Inflammatory macrophage treated with lipopolysaccharide for 4 hours (primary cell): ENCODE measurements at places on chromosomes 3 and 15.
A peak's percentile ranks its signal among the peaks of the same experiment; 100 is the strongest.

GRCh38 chr3:110165753-110166152, 828.4 kb upstream of the DPPA4 start:
- DNase-seq, result no peak

GRCh38 chr3:128416578-128417211, 50.0 kb downstream of the DNAJB8 start:
- DNase-seq, result peak; percentile 62

GRCh38 chr15:69125236-69125635, 35.2 kb upstream of the GLCE start:
- DNase-seq, result no peak

DNA sequence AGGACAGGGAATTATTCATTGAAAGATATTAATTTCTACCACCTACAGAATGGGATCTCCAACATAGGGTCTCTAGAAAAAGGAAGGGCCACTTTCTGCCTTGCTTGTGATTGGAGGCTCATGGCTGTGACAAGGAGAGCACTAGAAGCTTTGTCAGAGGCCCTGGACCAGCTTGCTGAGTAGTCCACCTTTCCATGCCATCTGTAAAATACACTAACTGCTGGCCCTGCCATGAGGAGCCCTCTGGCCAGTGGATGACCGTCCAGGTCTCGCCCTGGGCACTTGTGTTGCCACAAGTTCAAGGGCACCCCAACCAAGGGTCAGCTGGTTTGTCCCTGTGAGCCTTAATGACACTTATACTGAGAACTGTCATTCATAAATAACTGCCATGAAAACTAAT, 1.6 kb upstream of the SYNM start:
- no peak for DNase-seq

DNA sequence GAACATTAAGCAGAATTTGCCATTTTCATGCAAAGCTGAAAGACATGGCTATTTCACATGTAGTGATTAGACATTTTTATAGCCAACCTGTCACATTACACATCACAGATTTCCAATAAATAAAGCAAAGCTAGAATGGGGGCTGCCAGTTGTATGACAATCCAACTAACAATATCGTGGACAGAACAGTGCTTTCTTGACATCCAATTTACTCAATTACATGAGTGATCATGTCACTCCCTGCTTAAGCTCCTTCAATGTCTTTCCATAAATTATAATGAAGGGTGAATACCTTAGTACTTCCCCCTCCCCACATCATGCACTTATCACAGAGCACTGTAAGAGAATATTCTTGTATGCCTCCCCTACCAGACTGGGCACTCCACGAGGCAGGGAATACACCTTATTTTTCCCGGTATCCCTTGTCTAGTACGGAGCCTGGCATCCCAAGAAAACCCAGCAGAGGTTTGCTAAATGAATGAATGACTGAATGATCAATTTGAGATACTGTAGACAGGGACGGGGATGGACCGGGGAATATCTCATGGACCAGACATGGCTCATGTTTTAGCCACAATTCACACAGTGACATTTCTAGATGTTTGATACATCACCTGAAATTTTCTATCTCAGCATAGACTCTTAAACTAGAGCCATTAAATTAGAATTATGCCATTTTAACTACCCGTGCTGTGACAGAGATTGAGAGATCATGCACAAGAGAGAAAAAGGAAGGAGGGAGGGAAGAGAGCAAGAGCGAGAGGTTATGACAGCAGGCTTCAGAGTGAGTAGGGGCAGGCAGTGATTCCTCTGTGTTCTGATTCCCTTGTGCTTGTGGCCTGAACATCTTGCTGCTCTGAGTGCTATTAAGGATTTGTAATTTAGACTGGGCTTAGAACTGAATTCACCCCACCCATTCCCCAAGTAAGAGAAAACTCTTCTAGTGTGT, 77.7 kb downstream of the EPHB1 start:
- DNase-seq, result no peak

GRCh38 chr3:23758253-23758838, 47.4 kb upstream of the UBE2E1 start:
- no peak for DNase-seq

DNA sequence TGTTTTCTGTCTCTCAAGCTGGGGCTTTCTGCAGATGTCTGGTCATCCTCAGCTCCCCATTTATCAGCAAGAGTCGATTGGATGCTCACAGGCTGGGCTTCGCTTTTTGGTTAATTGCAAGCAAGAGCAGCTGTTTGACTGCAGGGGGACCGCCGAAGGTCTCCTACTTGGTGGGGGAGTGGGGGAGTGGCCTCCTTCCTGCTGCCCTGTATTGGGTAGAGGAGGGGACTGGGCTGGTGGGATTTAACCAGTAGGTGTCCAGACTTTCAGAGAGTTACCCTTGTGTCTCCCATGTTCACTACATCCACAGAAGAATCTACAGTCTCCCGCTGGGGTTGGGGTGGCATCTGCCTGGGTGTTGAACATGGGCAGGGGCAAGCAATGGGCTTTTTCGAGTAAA, 78.7 kb downstream of the PLXNA1 start:
- no peak for DNase-seq

DNA sequence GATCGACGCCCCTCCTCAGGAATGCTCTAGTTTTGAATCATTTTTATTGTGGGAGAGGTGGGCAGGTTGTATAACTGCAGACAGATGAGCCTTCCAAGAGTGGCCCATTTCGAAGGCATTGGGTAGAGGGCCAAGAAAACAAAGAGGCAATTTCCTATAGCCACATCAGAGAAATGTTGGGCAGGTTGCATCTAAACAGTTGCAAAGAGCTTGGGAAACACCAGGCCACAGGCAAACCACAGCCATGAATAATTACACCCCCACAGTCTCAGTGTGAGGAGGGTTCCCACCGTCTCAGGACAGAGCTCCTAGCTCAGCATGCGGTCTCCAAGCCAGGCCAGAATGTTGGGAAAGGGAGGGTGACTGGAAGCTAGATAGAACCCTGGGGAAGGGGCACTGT, 257.3 kb downstream of the ABHD5 start:
- peak; percentile 11 for DNase-seq

- DNase-seq, result peak; percentile 46
Measured at GRCh38 chr3:194910414-194910984, 224.8 kb downstream of the FAM43A start.

DNA sequence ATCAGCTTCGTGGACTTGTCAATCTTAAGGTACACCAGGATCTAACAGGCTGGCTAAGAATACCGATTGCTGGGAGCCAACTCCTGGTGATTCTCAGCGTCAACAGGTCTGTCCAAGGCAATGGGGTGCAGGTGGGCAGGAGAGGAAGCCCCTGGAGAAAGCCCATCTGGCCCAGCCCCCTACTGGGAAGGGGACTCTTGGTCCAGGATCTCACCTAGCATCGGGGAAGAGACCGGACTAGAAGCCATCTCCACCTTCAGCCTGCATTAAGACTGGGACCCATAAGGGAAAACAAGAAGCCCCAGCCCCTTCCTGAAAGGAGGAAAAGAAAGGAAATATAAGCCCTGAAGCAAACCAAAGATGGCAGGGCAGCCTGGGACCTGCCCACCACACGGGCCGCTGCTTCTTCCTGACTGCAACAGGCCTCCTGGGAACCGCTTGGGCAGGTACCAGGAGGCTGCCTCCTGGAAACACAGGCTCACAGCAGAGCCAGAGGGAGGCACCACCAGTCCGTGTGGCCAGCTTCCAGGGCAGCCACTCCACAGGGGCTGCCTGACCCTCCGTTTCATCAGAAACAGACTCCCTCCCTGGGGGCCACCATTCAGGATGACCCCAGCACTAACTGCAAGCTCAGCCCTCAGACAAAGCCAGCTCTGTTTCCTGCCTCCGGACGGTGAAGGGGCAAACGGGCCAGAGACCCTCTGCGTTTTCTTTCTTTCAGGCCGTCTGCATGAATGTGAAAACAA, 100.2 kb downstream of the LRIG1 start:
- no peak for DNase-seq

DNA sequence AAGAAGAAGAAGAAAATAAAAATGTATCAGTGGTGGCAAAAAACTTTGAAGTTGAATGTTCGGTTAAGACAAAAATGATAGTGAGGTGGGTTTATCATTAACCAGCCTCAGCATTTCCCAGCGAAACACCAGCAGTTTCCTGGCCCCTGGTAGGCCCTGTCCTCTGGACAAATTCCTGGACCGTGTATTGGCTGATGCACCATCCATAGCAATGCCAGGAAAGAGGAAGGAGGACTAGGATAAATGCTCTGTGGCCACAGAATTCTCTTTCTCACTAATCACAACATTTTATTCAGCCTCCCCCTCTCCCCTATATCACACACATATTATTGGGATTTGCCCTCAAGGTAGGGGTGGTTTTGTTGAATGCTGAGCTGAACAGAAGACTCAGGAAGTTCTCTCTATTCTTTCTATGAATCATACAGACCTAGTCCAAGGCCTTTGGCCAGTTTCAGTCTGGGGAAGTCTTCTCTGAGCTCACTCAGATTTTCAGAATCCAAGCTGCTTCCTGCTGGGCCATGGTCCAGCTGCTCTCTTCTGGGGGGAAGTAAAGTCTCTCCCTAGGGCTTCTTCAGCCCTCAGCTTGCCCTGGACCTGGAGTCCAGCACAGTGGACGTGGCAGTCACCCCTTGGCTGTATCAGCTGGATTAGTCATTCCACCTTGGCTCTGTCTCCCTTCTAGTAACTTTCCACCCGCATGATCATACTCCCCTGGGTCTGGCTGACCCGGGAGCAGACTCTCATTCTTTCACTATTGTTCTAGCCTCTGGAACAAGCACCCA, 27.6 kb downstream of the SLC28A1 start:
- peak; percentile 12 for DNase-seq

GRCh38 chr3:171574556-171575240, 114.5 kb upstream of the TNIK start:
- no peak for DNase-seq

GRCh38 chr15:77505556-77505955, 84.9 kb downstream of the HMG20A start:
- no peak for DNase-seq

DNA sequence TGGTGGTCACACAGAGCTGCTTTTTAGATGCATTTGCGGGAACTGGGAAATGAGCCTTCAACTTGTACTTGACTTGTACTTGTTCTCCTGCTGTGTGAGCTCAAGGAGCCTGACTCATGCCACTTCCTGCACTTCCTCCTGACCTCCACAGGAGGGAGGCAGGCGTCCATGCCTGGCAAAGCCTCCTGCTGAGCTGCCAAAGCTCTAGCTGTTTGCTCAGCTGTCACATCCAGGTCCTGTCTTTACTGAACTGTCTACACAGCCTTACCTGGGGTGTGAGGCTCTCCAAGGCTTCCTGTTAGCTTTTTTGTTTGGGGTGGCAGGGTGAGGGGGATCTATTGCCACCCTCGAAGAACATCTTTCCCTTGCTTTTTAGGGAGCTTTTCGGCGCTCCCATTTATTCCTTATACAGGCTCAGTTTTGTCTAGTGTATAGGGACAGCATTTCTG, 6.4 kb downstream of the THPO start:
- peak; percentile 81 for DNase-seq

- no peak for DNase-seq
Measured at GRCh38 chr3:42120866-42121265, 29.7 kb downstream of the TRAK1 start.

- no peak for DNase-seq
Measured at GRCh38 chr3:174100744-174101143, 703.2 kb downstream of the NLGN1 start.

- no peak for DNase-seq
Measured at GRCh38 chr3:58000306-58001085, 7.7 kb upstream of the FLNB start.

GRCh38 chr15:73282567-73283365, 86.0 kb downstream of the HCN4 start:
- no peak for DNase-seq

- DNase-seq, result no peak
Measured at GRCh38 chr15:85934691-85935090, 140.0 kb upstream of the KLHL25 start.

GRCh38 chr3:14523792-14524191, 16.4 kb downstream of the GRIP2 start:
- no peak for DNase-seq

GRCh38 chr15:94164202-94164807, 67.1 kb upstream of the MCTP2 start:
- DNase-seq, result peak; percentile 70

GRCh38 chr3:143657391-143657790, 190.9 kb downstream of the SLC9A9 start:
- DNase-seq, result no peak

- no peak for DNase-seq
Measured at GRCh38 chr3:151740581-151740980, 6.9 kb downstream of the AADACL2 start.

DNA sequence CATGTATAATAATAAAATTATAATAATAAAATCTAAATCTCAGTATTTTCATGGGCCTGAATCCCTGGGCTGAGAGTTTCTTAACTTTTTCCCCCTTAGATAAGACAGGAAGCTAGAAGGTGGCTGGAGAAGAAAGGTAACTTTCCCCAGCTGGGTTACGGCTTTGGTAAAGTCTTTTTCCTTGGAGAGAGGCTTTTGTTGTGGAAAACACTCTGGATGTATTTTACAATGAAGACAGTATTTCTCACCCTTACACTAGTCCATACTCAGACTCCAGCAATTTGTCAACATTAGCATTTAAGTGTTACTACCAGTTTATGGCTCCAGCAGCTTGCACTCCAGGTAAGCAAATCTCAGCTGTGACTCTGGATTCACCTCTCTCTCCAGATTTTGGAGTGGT, 34.9 kb downstream of the APH1B start:
- no peak for DNase-seq

GRCh38 chr3:194049394-194049793, 86.6 kb upstream of the HES1 start:
- no peak for DNase-seq

- no peak for DNase-seq
Measured at GRCh38 chr3:37905346-37905745, 43.7 kb downstream of the CTDSPL start.

- DNase-seq, result no peak
Measured at GRCh38 chr15:57327985-57328471, 48.3 kb upstream of the CGNL1 start.

DNA sequence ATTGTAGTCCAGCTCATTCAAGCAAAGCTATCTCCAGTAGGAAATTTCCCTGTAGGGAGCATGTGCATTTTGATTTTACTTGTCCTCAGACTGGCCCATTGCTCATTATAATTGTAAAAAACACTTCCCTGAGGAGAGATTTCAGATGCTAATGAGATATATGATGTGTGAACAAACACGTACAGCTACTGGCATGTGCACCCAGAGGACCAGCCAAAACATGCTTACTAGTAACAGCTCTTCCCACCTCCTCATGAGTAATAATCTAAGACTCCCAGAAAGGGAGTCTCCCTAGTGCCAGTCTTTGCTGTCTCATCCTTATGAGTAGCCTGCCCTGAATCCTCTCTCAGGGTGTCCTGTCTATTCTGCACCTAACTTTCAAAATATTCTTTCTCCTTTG, 43.4 kb downstream of the FBXO22 start:
- peak; percentile 66 for DNase-seq

GRCh38 chr3:171236265-171237008, 209.9 kb upstream of the SLC2A2 start:
- no peak for DNase-seq

- peak; percentile 82 for DNase-seq
Measured at GRCh38 chr3:138862924-138863775, 28.4 kb upstream of the PIK3CB start.
